AG10803 (cell line): ENCODE measurements at places on chromosomes 2 and 18.

DNA sequence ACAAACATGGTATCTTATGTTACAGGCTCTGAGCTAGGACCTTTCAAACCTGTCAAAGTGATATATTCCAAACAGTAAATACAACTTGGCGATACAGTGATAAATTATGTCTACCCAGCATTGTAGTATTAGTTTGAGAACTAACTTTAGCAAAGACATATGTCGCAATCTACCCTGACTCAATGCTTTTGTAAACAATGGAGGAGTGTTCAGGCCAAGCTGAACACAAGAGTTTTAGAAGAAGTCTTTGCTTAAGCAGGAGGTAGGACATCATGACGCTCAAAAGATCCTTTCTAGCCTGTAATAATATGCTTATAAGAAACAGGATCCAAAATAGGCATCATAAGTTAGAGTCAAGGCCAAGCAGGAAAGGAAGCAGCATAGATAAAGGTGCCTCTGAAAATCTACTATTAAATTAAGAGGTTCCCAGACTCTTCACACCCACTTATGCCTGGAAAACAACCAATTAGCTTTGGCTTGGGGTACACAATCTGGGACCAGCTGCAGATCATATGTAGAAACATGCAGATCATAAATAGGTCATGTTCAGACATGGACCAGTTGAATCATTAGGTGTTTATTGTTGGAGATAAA lies 132.5 kb downstream of the CSRNP3 start:
- peak; percentile 14 for DNase-seq

GRCh38 chr2:172231508-172231907 lies 128.8 kb upstream of the DLX2 start:
- DNase-seq = no peak

DNA sequence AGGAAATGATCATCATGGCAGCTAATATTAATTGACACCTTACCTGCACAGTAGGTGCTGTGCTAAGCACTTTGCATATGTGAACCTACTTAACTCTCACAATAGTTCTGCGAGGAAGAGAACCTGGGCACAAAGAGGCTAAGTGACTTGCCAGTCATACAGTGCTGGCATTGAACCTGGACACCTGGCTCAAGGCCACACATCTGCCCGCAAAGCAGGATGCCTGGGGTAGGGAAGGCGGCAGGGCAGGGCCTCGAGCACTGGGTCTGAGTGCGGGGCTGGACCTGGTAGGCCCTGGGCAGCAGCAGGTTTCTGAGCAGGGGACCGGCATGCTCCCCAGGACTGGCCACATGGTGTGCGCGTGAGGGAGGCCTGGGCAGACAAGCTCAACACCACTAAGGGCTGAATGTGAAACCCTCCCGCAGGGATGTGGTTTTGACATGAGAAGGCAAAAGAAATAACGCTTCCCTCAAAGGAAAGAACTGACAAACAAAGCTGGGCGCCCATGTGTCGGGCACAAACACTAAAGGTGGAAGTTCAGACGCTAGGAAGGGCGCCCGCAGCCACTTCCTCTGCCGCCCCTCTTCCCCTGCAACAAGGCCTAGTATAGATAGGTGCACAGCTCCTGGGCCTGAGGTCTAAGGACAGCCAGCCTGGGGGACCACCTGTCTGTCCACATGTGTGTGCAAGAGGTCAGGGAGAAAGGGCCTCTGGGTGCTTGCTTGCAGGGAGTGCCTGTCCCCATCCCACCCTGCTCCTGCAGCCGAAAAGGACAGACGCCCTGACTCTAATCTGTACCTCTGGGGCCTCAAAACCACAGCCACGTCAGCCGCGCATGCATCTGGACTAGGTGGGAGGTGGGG lies 92.5 kb downstream of the ZFP36L2 start:
- DNase-seq = no peak

DNA sequence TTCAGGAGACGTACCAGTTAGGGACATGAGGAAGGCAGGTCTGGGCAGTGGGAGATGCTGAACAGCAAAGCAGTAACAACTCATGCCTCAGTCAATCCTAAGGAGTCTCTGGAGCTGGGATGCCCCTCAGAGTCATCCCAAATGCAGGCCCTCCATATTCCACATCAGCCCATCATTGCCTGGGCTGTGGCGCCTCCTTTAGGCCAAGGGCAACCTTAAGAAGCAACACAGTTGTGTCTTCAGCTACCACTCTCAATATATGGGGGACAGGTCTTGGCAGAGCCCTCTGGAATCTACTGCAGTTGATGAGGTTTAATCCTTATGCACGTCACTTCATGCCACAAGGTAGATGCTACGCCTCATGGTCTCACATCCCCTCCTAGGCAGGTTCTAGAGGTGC lies 682.0 kb upstream of the RAB6C start:
- no peak for DNase-seq

GRCh38 chr18:38243291-38243690 lies 677.7 kb upstream of the CELF4 start:
- DNase-seq = no peak

GRCh38 chr2:37005118-37005868 lies 39.0 kb upstream of the STRN start:
- DNase-seq = peak; percentile 5

GRCh38 chr2:31227110-31227509 lies 6.8 kb upstream of the EHD3 start:
- DNase-seq = peak; percentile 8

GRCh38 chr2:198347946-198348345 lies 543.6 kb downstream of the PLCL1 start:
- DNase-seq = peak; percentile 4

- DNase-seq = peak; percentile 41
These were observed 69.7 kb upstream of the ACKR3 start for GRCh38 chr2:236499691-236500578.

DNA sequence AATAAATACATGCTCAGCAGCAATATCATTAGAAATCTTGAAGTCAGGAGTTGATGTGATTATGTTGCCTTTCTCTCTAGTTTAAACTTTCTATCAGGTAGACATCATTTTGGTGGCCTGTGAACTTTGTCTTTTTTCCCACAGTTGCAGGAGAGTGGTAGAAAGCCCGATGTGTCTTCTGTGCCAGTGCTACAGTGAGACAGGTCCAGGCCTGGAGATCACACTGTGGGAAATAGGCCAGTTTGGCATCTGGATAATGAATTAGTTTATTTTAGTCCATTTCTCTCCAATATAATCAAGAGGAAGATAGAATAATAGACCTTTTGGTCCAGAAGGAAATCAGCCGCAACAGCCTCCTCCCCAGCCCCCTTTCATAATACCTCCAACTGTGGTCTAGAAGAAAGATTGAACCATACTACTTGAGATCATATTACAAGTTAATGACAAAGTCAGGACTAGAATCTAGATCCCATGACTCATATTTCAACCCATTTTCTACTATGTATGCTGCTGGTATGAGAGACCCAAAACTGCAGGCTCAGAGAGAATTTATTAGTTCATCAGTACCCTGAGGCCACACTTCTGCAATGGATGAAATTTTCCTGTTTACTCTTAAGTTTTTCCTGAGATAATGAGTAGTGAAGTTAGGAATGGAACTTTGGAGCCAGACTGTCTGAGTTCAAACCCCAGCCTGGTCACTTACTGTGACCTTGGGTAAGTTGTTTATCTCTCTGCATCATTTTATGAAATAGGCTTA lies 20.6 kb downstream of the KCMF1 start:
- peak; percentile 92 for DNase-seq

DNA sequence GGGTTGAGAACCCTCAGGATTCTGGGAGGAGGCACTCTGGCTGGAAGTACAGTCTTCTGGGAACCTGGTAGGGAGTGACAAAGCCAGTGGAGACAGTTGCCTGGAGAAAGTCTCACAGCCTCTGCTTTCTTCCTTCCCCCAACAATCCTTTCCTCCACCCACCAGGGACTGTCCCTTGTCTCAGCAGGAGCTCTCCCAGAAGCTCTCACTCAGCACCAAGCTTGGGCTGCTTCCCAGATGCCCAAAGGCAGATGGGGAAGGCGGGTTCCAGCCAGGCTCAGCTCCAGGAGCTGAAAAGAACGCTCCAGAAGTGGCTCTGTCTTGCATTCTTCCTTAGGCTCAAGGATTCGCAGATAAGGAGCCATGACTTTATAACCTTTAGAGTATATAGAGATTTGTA lies 7.6 kb upstream of the NAGK start:
- peak; percentile 31 for DNase-seq

GRCh38 chr2:39638581-39638980 lies 27.1 kb upstream of the TMEM178A start:
- no peak for DNase-seq

DNA sequence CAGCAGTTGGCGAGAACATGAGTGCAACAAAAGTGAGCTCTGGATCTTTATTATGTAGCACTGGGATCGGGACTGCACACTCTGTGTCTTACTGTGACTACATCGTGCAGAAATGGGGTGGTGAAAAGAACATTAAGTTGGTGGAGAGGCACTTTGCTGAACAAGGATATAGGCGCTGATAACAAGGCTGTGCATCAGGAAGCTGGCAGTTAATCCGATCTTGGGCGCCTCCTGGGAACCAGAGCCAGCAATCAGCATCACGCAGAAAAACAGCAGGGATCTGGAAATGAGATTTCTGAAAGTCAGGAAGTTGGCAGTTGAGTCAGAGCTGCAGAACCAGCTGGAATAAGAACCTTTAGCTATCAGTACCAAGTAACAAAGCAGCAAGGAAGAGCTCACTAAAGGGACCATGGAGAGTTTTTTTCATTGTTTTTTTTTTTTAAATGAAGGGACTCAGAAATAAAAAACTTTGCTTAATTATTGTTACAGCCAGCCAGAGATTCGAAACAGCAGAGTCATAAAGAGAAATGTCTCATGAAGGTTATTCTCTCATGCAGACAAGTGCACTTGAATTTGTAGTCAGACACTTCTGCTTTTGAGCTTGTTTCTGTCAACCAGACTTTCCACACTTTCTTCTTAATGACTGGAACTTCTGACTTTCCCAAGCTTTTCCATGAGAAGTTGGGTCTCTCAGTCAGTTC lies 22.8 kb upstream of the MYO3B start:
- peak; percentile 40 for DNase-seq

DNA sequence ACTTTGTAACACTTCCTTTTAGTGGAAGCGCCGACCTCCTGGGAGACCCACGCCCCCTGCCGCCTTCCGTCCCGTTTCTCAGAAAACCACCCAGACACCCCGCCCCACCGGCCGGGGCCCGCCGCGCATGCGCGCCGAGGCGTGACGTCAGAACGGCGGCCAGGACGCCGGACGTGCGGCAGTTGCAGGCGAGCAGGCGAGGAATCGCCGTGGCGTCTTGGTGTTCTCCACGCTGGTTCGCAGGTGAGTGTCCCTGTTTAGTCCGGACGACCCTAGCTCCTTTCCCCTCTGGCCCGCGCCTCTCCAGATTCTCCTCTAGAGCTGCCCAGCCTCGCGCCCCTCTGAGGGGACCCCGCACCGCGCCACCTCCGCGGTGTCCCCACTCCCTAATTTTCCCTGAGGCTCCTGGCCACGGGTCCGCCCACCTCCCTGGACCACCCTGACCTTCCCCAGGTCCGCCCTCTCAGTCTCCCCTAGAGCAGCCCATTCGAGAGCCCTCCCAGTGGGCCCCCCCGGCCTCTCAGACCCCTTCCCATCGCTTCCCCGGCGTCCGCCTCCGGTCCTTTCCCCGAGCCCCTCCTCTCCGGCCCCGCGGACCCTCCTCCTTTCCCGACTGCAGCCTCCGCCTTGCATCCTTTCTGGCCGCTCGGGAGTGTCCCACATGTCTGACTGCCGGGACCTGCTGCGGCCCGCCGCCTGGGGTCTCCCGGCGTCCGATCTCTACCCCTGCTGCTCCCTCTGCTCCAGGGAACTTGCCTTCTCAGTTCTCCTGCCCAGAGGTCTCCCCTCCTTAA lies at the start of gene PLEKHB2:
Gene PLEKHB2, plus strand, starts transcription at position 181 of the 794 bp plus-strand sequence. CDS start 15,606 bp downstream, outside the sequence.
- DNase-seq = peak; percentile 84

DNA sequence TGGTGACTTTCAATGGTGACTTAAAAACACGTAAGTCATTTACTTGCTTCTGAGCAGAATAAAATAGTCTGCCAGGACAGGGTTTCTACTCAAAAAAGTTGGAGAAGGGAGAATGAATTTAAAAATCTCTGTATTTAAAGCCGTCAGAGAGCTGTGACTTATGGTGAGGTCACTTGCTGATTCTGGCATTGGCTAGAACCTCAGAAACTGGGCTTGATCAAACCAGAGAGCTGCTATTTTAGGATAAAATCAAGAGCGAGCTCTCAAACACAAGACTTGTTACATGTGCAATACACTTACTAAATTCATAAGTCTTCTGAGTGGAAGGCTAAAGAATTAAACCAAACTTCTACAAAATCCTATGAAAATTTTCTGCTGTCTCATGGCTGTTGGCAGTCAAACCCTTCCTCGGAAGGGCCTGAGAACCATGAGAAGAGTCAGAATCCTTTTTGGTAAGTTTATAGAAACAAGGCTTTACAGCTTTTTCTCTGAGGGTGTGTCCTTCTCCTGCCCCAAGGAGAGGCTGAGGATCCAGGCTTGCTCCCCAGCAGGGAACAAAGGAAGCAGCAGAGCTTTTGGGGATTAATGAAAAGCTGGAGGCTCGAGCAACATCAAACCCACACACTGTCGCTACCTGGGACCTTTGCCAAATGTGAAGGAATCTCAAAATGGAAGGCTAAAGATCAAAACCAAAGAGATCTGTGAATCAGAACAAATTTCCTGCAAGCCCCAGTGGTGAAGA lies 816.4 kb downstream of the SOCS6 start:
- no peak for DNase-seq

- DNase-seq = no peak
These were observed 6.2 kb downstream of the MBD2 start for GRCh38 chr18:54218299-54218698.

DNA sequence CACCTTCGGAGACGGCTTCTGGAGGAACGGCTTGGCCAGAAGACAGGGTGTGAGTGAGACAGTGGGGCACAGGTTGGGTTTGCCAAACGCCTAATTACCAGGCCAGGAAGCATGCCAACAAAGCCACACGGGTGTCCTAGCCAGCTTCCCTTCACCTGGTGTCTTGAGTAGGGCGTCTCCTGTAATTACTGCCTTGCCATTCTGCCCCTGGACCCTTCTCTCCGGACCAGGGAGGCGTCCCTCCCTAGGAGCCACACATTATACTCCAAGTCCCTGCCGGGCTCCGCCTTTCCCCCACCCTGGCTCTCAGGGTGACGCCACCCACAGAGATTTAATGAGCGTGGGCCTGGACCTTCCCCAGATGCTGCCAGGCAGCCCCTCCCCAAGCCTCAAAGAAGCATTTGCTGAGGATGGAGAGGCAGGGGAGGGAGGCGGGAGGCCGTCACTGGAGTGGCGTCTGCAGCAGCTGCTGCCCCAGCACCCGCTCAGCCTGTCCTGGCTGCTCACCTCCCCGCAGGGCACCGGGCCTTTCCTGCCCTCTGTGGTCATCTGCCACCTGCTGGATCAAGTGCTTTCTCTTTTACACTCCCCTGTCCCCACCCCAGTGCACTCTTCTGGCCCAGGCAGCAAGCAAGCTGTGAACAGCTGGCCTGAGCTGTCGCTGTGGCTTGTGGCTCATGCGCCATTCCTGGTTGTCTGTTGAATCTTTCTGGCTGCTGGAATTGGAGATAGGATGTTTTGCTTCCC lies 20.7 kb downstream of the FOSL2 start:
- no peak for DNase-seq
